Activated CD8-positive, alpha-beta memory T cell treated with anti-CD3 and anti-CD28 coated beads for 1 hour (primary cell): ENCODE measurements at places on chromosomes 13 and 19.

- DNase-seq: no peak
These were observed 19.2 kb downstream of the SBNO2 start for GRCh38 chr19:1154731-1155351.

DNA sequence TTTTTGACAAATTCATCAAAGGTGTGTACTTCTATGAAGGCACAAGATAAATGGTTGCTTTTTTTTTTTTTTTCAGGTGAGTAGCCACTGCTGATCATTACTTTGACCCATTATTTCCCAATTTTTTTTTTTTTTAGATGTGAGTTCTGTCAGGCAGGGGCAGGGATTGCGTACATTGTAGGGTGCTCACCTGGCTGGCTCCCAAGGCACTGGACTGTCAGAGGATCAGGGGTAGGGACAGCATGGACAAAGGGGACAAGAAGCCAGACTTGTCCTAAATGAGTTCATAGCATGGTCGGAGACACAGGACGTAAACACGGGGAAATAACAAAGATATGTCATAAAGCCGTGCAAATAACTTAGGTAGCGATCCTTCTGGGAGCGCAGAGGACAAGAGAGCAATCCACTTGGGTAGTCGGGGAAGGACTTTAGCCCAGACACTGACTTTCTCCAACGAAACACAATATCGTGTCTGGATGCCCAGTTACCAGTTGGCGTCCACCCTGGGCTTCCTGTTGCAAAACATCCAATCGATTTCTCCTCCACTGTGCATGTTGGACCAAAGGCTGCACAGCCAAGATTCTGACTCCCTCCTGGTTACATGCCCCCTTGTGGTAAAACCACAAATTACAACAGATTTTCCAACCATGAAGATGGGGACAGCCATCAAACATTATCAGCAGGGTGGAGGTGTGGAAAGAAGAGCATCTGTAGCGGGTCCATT is 27.5 kb upstream of the KATNAL1 start:
- DNase-seq: no peak

GRCh38 chr19:35162471-35163326 is 8.2 kb downstream of the FXYD5 start:
- DNase-seq: no peak

DNA sequence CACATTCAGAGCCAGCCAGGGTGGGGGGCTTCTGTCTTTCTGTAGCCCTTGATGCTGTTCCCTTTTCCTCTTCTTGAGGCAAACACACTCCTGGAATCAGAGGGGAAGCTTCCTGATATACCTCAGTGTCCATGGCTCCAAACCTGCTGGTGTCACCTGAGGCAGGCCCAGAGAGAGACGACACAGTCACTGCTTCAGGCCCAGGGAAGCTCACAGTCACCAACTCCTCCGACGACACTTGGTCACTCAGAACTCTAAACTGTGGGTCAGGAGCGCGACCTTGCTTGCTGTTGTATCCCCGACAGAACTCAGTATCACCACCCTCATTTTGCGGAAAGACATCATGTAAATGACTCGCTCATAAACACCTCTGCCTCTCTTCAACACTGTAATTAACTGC is 1.1 kb downstream of the ATP13A1 start:
- no peak for DNase-seq

DNA sequence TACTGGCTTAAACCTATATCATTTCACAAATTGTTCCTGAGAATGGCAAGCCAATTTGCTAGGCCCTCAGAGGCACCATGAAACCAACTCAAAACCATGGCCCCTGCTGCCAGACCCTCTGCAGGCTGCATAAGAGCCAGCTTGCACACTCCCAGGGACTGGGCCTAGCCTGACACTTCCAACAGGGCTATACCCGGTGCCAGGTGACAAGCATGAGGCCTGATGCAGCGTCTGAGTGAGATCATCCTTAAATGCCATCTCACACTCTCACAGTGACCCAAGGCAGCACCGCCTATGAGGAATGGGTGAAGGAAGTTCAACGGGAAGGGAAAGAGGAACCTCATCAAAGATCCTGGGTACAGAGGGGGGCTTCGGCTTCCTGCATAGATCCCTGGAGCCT is 65.6 kb downstream of the C13orf42 start:
- no peak for DNase-seq

DNA sequence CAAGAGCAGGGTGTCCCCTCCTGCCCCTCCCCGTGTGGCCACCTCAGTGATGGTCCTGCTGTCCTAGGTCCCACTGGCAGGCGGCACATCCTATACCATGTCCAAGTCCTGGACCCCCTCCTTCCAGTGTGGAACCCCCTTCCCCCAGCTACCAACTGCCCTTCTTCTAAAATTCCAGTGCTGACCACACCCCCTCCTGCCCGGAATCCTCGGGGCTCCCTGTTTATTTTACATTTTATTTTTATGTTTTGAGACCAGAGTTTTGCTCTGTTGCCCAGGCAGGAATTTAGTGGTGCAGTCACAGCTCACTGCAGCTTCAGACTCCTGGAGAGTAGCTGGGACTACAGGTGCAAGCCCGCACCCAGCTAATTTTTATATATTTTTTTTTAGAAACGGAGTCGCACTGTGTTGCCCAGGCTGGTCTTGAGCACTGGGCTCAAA is 945 bp upstream of the CPAMD8 start:
- no peak for DNase-seq

DNA sequence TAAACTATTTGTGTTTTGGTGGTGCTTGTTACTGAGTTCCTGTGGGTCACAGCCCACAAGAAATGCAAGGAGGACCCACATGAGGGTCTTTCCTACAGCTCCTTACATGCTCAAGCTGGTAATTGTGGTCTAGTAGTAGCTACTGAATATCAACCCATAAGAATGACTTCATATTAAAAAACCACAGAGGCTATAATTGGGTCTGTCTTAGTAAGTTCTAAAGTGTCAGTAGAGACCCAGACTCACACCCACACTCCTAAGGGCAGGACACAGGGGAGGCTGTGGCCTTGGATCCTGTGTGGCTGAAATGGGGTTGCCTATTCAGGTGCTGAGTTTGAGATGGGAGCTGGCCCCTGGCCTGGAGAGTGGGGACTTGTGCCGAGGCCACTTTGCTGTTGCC is 19.6 kb downstream of the TFDP1 start:
- DNase-seq: no peak

DNA sequence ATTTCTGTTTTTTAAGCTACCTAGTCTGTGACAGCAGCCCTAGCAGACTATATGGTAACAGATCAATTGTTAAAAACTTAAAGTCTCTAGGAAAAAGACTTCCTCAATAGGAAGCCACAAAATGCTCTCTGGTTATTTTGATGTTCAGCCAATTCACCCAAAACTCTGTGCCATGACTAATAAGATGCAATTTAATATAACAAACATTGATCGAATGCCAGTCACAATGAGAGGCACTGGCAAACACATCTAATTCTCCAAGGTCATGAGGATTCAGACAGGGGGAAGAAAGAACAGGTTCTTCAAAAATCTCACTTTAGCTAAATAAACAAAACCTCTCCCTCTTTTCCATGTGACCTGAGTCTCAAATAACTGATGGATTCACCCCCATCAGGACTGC is 107.5 kb downstream of the SUCLA2 start:
- no peak for DNase-seq

GRCh38 chr13:40477623-40478608 is 188.5 kb downstream of the FOXO1 start:
- no peak for DNase-seq

- DNase-seq: no peak
These were observed 299.3 kb downstream of the ENOX1 start for GRCh38 chr13:43487461-43487860.

GRCh38 chr13:65999411-65999810 is 1230.7 kb downstream of the PCDH9 start:
- DNase-seq: no peak

DNA sequence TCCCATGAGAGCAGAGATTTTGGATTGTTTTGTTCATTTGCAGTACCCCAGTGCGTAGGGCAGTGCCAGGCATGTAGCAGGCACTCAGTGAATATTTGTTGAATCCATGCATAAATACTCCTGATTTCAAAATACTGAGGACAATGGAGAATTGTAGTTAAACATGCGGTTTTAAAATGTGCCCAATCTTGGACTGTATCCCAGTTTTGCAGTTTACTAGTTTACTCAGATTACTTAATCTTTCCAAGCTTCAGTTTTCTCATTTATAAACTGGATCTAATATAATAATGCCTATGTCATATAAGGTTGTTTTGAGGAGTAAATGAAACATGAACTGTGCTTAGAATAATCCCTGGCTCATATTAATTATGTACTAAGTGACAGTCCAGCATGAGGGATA is 39.0 kb downstream of the RCBTB2 start:
- no peak for DNase-seq

DNA sequence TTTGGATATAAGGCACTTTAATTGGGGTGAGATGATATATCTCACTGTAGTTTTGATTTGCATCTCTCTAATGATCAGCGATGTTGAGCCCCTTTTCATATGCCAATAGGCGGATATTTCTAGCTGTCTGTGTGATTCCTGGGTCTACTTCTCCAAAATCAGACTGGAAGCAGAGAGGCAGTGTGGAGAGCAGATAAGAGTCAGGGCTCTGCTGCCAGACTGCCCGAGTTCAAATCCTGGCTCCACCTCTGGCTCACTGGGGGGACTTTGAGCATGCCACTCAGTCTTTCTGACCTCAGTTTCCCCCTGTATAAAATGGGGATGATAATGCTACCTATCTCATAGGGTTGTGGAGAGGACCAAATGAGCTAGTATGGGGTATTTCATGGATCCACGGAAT is 24.0 kb upstream of the ACP7 start:
- DNase-seq: no peak

DNA sequence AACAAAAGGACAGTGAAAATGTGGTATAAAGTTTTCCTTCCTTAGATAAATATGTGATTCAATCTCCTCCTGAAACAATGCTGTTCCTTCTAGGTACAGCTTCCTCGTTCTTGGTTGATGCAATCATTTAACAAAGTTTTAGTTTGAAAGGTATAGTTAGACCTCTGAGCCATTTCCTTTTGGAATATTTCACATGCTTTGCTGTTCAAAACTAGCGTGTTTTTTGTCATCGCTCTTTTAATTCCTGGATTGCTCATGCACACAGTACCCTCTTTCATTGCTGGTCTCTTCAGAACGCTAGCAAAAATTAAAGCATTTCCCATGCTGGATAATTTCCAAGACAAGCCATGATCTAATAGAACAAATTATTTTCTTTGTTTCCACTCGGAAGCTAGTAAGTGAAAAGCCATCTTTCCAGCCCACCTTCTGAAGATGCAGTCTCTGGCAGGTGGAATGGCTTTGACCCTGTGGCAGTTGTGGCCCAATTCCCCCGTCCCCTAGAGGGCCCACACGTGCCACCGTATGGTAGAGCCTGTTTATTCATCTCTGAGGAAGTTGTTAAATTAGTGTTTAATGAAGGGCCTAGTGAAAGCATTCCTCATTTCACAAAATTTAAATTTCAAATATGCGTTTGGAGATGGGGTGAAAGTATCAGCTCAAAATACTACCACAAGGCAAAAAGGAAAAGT is 1040.6 kb upstream of the SLC10A2 start:
- no peak for DNase-seq

GRCh38 chr13:50762969-50763567 is 80.4 kb downstream of the DLEU7 start:
- DNase-seq: no peak

GRCh38 chr13:28027071-28027470 is 38.6 kb upstream of the URAD start:
- no peak for DNase-seq

DNA sequence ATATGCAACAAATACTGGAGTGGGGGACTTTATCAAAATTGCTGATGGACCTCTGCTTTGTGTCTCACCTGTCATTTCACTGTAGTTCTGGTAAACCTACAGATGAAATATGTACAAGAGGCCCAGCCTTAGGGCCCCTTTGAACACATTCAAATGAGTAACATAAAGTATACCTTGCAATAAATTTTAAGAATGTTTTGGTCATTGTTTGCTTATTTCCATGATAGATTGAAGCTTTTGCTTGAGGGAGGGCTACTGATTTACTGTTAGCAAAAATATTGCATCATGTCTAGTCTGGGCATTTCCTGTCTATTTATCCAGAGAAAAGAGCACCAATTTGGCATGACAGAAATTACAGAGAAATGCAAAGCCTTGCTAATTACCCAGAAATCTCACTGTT is 705.5 kb upstream of the PCDH9 start:
- DNase-seq: no peak

DNA sequence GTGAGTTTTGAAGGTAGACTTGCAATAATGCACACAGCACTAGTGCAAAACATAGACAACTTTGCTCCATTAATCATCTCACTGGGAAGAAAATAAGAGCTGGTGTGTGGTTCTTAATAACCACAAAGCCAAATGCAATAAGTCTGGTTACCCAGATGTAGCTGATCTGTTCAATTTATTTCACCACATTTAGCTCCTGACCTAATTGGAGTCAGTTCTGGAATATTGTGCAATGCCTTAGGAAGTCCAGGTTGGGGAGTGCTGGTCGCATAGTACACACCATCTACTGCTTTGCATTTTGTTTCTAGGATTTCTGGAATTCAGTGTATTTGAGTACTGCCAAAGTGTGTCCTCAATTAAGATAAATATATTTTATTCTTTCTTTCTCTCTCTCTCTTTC is 483.3 kb upstream of the SPRY2 start:
- no peak for DNase-seq

DNA sequence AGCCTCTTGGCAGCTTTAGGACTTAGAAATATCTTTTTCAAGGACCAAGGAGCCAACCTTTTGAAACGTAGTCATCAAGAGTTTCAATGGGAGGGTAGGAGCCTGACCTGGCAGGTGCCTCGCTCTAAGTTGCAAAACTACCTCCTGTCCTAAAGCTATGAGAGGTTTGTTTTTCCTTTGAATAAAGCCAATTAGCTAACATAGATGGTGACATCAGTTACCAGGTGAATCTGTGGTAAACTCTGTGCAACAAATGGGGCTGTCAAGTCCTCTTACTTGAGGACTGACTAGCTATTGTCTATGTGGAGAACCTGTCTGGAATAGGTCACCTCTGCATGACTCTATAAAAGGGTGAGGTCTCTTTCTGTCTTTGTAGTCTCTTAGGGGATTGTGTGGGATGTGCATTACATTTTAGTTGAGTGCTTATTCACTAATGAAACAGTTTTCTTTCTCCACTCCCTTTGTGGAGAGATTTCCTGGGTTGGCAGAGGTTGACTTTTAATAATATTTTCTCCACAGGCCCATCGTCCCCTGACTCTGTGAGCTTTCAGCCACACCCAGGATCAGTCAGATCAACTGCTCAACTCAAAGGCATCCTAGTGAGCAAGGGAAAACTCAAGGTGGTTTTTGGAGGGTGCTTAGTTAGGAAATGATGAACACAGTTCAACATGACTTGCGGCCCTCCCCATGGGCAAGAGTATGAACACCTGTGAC is 9.9 kb downstream of the ARL11 start:
- DNase-seq: no peak

- DNase-seq: no peak
These were observed 85.5 kb downstream of the ZNF429 start for GRCh38 chr19:21590867-21591266.

DNA sequence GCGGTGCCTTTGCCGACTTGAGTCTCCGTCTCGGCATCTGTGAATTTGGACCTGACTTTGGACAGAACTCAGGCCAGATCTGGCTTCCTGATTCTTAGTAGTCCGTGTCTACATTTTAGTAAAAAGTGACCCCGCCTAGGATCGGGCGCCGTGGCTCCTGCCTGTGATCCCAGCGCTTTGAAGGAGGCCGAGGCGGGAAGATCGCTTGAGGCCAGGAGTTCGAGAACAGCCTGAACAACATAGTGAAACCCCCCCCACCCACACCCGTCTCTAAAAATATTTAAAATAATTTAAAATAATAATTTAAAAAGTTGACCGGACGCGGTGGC is 849 bp upstream of the TCF3 start:
- DNase-seq: no peak

- DNase-seq: no peak
These were observed 8.3 kb downstream of the IFNL3 start for GRCh38 chr19:39236527-39236926.

GRCh38 chr19:4044990-4045465 is 21.7 kb downstream of the ZBTB7A start:
- no peak for DNase-seq
